ENCODE measurements at places on chromosomes 12 and 14.

GRCh38 chr14:63432228-63432627 is 110.9 kb downstream of the PPP2R5E start:
- DNase-seq = no peak

- peak; percentile 32 for DNase-seq
These were observed 135.0 kb upstream of the LRIG3 start for GRCh38 chr12:59055204-59055860.

DNA sequence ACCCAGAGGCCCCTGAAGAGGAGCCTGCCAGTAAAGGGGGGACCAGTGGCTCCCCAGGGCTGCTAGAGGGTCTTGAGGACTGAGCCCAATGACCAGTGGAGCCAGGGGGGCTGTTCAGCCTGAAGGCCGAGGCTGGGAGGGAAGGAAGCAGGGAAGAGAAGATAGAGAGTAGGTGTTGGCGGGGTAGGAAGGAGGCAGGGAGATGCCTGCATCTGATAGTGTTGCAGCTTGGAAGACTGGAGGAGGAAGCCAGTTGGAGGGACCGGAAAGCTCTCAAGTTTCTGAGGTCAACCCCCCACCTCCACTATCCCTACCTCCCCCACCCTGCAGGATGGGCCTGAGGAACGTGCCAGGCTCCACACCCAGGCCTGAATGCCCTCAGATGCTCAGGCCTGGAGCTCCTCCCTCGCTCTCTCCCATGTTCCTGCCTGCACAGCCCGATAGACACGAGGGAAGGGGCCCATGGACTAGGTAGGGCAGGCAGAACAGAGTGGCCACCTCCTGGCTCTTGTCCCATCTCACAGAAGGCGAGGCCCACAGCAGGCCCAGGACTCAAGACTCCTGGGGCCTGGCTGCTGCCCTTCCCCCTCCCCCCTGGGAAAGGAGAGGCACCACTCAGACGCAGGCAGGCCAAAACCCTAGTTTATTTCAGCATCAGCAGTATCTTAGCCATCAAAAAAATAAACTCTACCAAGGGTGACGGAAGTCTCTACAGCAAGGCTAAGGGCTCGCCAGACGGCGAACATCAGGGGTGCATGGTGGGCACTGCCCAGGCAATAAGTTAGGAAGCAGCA is 3.4 kb downstream of the CKB start:
- peak; percentile 50 for DNase-seq

GRCh38 chr12:122830517-122831214 is 4.6 kb upstream of the HIP1R start:
- DNase-seq = peak; percentile 71

- no peak for DNase-seq
These were observed 111.6 kb upstream of the PZP start for GRCh38 chr12:9319842-9320173.

- no peak for DNase-seq
These were observed 2.5 kb upstream of the UTP20 start for GRCh38 chr12:101277443-101277842.

DNA sequence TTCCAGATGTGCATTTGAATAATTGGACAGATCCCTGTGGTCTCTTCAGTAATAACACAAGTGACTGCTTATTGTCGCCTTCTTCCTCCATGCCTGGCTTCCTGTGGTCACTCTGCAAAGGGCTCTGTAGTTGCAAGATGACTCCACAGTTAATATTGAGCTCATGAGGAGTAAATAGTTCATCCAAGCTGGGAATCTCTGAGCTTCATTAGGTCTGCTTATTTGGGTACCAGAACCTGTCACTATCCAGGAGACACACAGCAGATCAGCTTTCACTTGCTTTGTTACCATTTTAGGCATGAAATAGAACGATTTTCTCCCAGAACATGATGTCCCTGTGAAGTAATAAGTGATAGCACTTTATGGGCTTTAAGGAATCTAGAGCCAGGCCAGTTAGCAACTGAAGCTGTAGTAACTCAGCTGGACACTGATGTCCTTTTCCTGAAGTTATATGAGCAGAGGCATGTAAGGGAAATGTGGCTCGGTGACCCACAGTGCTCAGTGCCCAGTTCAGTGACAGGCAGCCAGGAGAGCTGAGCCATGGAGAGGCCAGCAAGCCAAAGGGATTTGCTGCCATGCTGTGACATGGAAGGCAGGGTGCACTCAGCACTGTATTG is 50.1 kb downstream of the CRADD start:
- no peak for DNase-seq

- no peak for DNase-seq
These were observed 12.4 kb downstream of the ATF7 start for GRCh38 chr12:53613821-53614220.

GRCh38 chr12:40338071-40338470 is 113.3 kb downstream of the LRRK2 start:
- DNase-seq = no peak

DNA sequence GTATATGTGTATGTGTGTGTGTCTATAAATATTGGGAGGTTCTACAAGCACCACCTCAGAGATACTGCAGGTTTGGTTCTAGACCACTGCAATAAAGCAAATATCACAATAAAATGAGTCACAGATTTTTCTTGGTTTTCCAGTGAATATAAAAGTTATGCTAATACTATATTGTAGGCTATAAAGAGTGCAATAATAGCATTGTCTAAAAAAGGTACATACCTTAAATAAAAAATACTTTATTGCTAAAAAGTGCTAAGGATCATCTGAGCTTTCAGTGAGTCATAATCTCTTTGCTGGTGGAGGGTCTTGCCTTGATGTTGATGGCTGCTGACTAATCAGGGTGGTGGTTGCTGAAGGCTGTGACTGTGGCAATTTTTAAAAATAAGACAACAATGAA is 111.1 kb downstream of the VEZT start:
- DNase-seq = no peak

DNA sequence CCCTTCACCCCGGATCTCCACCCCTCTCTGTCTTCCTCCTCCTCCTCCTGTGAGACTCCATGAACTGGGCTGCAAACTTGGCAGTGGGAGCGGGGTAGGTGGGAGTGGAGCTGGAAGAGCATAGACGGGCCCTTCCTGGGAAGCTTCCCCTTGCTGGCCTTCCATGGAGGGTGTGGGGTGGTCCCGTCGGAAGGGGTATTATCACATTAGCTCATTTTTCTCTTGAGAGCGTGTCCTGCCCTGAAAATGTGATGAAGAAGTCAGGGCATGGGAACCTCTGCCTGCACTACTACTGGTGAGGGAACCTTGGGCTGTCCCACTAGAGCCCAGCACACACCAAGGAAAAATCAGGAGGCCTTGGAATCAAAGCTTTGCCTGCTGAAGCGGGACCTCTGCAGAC is 66.5 kb downstream of the CACNA1C start:
- DNase-seq = no peak

DNA sequence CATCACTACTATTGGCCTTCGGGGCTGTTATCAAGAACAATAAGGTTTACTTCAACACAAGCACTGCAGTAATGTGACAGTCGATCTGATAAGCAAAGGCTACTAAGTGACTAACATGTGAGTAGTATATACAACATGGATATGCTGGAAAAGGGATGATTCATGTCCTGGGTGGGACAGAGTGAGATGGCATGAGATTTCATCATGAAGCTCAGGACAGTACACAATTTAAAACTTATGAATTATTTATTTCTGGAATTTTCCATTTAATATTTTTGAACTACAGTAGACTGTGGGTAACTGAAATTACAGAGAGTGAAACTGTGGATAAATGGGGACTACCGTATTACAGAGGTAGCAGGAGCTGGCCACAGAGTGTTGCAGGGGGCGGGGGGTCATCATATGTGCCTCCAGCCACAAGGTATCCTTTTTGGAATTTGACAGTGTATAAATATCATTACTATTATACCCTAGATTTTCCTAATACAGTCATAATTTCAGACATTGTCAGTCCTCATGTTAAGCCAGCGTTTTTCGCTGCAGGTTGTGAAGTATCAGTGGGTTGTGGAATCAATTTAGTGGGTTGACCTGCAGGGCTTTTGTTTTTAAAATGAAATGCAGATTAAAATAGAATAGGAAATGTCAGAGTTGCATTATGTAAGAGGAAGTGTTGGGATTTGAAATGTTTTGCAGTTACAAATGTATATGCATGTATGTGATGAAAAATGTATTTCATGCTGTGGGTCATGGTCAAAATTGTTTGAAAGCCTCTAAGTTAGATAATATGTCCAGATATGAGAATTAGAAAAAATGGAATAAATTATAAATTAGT is 148.0 kb upstream of the NUDT4 start:
- peak; percentile 47 for DNase-seq

DNA sequence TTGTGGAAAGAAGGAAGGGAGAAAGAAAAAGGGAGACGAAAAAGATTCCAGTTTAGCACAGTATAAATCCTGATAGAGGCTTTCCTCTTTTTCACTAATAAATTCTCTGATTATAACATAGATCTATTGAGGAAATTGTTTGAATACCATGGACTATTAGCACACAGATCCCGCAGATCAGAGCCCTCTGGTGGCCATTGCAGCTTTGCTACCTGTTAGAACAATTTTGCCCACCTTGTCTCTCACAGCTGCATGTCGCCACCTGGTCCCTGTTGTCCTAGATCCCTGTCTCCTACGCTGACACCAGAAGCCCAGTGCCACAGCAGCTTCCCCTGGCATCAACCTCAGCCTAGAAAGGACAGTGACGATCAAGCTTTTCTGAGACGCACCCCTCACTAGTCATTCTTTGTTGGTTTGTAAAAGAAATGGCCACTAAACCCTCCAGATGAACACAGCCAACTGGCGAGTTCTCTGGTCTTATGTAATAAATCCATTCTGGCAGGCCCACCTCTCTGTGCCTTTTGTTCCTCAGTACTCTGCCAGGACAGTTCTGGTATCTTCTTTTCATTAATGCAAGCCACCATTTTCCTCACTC is 9.9 kb downstream of the GPHB5 start:
- DNase-seq = peak; percentile 12

- no peak for DNase-seq
These were observed 35.1 kb downstream of the ST8SIA1 start for GRCh38 chr12:22299294-22299912.

DNA sequence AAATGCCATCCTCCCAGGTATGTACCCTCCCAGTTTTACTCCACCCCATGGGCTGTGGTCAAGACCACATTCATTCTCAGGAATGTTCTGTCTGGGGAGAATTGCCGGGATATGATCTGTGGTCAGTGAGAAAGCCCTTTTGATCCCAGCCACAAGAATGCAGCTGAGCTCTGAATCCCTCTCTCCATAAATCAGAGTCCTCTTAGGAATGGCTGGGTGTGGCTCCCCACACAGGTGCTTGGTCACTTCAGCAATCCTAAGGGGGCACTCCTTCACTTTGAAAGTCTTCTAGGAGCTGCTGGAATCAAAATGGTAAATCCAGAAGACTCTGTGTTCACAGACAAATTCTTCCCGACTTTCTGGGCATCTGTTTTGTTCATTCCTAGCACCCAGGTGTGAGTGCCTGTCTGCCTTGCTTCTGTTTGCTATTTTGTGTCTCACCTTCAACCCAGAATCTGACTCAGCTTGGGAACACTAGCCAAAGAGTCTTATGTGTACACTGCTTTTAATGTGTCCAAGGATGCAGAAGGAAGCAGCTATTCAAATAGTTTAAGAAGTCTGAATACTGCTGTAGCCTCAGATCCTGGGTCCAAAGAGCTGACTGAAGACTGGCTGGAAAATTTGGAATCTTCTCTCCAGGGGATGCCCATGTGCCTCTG is 144.6 kb upstream of the CDKN3 start:
- DNase-seq = peak; percentile 58

DNA sequence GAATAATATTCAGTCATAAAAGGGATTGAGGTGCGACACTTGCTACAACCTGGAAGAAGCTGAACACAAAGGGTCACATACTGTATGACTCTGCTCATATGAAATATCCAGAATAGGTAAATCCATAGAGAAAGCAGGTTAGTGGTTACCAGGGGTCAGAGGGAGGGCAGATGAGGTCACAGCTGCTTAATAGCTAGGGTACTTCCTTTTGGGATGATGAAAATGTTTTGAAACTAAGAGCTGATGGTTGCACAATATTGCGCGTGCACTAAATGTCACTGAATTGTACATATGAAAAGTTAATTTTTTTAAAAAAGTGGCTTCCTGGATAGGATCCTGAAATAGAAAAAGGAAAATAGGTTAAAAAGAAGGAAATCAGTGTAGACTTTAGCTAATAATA is 23.8 kb downstream of the NEUROD4 start:
- no peak for DNase-seq

- DNase-seq = no peak
These were observed 1.3 kb downstream of the TMEM233 start for GRCh38 chr12:119594772-119595445.

GRCh38 chr12:51171884-51172514 is 936 bp downstream of the TFCP2 start:
- no peak for DNase-seq

DNA sequence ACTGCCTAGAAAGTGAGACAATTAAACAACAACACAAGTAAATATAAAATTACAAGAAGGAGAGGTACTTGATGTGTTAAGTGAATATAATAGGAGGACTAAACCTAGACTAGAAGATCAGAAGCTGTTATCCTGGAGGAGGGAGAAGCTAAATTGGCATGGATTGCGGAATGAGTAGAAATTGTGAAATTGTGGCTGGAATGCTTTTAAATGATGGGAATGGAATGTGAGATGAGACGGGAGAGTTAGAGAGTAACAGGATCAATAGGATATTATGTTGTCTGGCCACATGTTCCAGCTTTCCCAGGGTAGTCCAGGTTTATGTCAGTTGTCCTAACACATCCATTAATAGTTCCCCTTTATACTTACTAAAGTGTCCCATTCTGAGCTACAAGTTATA is 44.0 kb upstream of the CPNE8 start:
- no peak for DNase-seq

DNA sequence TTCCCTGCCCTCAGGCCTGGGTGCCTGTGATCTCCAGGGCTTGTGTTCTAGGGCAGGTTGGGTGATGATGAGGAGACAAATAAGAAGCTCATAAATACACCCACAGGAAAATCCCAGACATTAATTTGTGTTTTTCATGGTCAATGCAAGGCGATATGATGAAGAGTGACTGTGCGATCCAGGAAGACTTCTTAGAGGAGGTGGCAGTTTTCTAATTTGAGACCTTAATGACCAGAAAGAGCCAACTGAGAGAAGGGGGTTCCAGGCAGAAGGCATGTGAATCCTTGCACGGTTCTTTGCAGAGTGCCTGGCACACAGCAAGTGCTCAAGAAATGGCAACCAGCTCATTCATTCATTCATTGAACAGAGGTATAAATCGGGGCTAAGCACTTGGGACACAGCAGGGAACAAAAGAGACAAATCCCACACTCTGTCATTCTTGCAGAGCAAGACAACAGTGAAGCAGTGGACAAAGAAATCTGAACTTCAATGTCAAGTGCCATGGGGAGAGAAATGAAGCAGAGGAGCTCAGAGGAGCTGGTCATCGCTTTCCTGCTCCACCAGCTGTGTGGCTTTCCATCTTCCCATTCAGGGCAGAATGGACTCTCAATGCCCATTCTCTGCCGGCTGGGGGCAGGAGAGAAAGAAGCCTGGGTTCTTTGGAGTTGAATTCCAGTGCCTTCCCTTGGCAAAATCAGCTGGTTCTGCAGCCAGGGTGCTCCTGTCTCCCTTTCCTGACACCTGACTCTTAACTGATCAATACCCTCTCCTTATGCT is 128.3 kb downstream of the AACS start:
- no peak for DNase-seq

DNA sequence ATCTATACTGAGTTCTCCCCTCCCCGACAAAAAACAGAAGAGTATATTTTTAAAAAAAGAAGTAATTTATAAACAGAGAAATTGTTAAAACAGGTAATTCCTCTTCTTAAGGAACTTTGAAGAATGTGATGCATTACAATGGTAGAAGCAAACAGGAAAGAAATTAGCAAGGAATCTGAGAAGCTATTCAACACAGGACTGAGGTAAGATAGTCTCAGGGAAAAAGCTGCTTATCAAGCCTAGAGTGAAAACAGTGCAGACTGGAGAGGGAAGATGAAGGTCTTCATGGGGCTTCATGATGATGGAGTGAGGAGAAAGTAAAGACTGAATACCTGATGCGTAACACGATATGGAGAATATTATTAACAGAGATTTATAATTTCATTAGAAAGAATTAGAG is 880.0 kb downstream of the SLC16A7 start:
- DNase-seq = no peak
